Activated CD4-positive, alpha-beta T cell treated with anti-CD3 and anti-CD28 coated beads for 4 hours (primary cell): ENCODE measurements at places on chromosomes 3 and 15.

DNA sequence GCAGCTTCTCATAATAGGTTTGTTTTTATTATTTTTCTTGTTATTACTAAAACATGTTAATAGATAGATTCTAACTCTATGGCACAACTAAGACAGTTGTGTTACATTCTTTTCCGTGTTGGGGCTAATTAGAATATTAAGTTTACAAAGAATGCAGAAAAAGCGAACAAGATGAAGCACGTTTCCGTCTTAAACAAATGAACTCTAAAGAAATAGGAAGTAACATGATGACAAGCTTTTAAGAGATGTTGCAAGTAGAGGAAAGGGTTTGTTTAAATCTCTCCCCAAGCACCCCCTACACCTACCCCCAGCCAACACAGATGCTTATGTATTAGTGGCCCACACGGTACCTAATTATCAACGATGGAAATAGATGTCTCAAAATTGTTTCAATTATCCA lies 207.1 kb downstream of the TP63 start:
- DNase-seq: no peak

GRCh38 chr15:42206406-42206805 lies 1.7 kb downstream of the VPS39 start:
- DNase-seq: no peak

- no peak for DNase-seq
Measured at GRCh38 chr15:73928241-73928579, 1.9 kb downstream of the LOXL1 start.

DNA sequence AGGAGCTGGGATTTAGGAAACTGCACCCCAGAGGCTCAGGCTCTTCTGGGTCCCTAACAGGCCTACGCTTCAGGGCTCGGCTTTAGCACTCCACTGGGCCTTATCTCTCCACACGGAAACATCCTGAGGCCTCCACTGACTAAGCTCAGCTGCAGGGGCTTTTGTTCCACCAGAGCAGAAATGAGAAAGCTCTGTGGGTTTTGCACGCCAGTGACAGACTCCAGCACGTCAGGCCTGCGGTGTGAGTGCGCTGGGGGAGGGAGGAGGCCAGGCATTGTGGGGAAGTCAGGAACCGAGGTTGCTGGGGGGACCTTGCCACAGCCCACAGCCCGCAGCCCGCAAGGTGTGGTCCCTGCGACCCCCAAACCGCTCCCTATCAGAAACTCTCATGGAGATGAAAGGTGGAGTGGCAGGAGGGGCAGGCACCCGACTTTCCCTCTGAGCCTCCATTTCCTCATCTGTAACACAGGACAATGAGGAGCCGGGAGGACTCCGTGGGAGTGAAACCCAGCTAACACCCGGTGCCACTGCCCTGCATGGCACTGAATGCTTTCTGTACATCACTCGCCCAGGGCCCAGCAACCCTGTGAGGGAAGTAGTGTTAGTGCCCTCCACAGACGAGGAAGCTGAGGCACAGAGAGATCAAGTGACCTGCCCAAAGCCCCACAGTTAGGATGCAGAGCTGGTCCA lies 106.5 kb downstream of the TPRA1 start:
- no peak for DNase-seq

DNA sequence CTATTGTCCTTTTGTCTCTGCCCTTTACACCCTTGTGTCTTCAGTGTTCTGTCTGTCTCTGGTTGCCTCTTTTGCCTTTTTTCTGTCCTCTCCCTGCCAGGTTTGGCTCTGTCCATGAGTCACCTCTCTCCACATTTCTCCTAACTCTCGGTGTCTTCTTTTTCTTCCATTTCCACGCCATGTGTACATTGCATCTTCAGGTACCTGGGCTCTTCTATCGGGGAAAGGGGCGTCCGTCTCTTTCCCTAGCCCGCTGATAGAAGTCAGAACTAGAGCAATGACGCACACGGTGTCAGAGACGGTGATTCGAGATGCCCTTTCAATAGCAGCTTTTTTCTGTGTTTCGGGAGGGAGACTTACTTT lies 641 bp downstream of the OPA1 start:
- peak; percentile 23 for DNase-seq

DNA sequence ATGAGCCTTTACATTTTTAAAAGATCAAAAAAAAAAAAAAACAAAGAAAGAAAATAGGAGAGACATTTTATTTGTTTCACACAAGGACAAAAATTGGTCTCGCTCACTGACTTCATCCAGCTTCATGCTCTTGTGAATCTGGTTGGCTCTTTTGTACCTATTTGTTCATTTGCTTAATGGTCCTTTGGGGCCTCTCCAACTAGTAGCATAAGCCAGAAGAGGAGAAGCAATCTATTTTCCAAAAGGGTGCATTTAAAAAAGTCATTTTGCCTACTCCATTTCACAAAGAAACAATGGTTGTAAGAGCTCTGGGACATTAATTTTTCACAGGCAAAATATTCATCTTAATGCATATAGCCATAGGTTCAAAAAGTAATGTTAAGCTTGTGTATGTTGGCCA lies 168.3 kb upstream of the ADAMTS9 start:
- DNase-seq: no peak

- no peak for DNase-seq
Measured at GRCh38 chr3:115683305-115683704, 60.0 kb downstream of the GAP43 start.

- no peak for DNase-seq
Measured at GRCh38 chr3:117170094-117170493, 460.5 kb downstream of the TUSC7 start.

- DNase-seq: no peak
Measured at GRCh38 chr3:52194485-52195290, 3.3 kb upstream of the ALAS1 start.

GRCh38 chr3:55190331-55190730 lies 262.5 kb upstream of the LRTM1 start:
- no peak for DNase-seq

DNA sequence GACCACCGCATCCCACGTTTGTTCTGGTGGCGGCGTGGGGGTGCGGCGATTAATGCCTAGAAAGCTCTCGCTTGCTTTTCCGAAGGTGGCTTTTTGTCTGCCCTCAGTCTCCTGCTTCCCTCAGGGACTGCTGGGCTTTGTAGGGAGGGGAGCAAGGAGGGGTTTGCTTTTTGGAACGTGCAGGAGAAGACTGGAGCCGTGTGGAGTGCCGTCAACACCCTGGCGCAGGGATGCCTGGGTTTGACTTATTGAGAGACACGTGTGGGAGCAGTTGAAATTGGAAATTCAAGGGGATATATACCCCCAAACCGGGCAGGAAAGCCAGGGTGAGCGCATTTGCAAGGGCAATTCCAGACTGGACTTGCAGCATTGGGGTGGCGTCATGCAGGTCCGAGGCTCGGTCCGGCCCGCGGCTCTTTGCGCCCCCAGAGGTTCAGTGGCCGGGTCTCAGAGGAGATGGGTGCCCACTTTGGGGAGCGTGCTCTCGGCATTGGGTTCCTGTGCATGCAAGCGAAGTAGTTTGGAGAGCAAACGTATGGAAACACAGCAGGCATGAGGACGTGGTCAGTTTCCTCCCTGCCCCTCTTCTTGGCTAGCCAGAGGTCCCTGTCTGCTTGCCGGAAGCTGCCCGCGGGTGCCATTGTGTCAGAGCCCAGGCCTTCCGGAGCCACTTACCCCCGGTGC lies 2.1 kb downstream of the EPHB1 start:
- DNase-seq: no peak

GRCh38 chr3:137035631-137036030 lies 77.8 kb downstream of the IL20RB start:
- no peak for DNase-seq

DNA sequence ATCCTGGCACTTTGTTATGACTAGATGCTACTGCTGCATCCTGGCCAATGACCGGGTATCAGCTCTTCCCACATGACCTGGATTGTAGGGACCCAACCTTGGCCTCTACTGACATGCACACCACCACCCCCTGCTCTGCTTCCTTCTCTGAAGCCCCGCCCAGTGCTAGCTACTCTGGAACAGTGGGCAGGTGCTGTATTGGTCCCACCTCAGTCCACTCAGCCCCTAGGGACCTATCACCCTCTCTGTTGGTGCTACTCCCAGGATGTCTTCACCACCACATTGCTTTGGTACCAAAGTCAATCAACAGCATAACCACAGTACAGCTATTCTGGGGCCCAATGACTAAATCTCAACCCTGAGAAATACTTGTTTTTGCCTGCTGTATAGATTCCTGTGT lies 170.2 kb upstream of the PRICKLE2 start:
- no peak for DNase-seq

DNA sequence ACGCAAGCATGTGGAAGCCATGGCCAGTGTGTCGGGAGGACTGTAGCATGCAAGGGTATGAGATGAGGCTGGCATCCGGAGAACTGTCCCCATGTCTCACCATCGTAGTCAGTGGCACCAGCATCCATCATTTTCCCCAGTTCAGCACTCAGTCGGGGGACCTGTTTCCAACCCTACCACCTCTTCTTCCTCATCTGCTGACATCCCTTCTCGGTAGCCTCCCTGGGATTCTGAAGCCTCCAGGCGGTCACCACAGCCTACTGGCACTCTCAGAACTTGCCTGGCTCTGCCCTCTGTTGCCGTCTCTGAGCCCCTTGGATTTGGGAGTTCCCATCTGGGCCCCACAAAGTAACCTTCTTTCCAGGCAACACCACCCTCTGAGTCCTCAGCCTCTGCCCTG lies 131.1 kb upstream of the ABHD17C start:
- DNase-seq: no peak

DNA sequence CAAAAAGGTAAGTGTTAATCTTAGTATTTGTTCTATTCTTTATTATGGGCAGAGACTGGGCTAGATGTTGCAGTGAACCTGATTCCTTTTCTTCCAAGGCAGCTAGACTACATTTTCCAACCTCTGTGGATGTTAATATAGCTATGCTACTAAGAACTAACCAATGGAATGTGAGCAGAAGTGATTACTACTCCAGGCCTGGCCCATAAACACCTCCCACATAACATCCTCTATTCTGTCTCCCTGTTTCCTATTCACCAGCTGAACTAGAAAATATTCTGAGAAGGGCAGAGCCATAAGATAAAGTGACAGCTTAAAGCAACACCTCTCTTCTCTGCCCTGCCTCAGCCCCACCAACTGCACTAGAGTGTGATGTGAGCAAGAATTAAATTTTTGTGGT lies 29.4 kb downstream of the CD200R1L start:
- DNase-seq: no peak

GRCh38 chr3:86147119-86147518 lies 843.8 kb downstream of the VGLL3 start:
- DNase-seq: no peak

GRCh38 chr3:194929578-194929960 lies 243.9 kb downstream of the FAM43A start:
- DNase-seq: no peak

DNA sequence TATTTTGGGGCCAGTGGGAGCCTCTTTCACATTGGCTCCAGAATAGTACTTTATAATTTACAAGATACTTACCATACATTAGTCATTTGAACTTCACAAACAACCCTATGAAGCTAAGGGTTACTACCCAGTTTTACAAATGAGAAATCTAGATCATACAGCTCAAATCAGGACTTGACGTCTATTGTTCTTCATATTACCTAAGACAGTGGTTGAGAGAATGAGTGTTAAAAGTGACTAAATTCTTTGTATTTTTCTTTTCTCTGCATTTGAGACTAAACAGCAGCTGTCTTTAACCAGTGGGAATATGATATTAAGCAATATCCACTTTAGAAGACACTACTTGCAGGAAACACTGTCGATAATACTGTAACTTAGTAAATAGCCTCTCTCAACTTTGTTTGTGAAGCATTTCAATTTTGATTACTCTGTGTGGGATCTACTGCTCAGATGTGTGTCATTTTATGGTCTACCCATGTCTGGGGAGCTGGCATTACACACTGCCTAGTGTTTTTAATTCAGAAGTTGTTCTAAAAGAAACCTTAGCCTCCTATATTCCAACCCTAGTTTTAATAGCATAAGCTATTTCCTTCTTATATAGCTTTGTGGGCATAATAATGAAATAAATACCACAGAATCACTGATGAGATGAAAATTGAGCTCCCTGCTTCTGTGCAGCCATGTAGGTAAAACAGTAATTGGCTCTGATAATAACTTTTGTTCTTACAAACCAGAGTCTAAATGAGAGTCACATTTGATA lies 45.9 kb downstream of the IQCH start:
- DNase-seq: no peak

DNA sequence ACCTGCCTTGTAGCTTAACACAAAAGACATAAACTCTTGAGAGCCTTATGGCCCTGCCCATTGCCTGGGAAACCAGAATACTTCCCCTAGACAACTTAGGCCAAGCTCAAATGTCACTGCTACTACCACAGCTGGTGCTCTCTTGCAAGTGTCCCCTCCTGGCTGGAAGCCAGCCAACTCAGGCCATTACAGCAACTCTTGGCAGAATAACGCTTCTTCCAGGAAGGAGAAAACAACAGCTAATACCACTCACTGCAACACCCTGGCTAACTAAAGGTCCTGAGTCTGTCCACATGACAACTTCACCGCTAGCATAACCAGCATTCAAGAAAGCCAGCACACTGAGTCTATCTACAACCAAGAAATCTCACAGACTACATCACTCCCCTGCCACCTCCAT lies 5.1 kb upstream of the B4GALT4 start:
- no peak for DNase-seq

GRCh38 chr15:73821181-73821580 lies 52.2 kb upstream of the TBC1D21 start:
- DNase-seq: no peak

- DNase-seq: no peak
Measured at GRCh38 chr3:41364736-41365135, 165.4 kb downstream of the CTNNB1 start.

GRCh38 chr3:45923755-45924154 lies 19.5 kb upstream of the CXCR6 start:
- no peak for DNase-seq

DNA sequence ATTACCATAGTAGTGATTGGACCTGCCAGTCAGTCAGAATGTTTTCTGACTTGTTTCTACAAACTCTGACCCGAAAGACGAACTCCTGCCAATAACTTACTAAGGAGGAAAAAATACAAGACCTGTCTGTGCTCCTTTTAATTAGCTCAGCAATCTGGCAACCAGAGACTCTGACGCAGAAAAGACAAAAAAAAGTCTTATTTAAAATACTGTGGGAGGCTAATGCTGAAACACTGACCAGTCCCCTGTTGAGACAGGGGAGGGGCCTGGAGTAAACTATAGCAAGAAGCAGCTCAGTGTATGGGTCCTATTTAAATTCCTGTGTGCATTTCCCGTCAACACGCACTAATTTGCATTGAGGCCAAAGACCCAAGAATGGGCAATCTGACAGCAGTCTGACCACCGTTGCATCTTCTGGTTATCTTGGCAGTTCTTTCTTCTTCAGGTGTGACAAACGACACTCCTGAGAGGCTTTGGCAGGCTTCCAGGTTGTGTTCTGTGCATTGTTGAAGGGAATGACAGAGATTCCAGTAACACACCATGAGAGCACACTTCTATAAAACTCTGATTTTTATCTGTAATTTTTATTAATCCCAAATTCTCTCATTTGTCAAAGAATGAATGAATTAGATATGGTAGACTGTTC lies 1114.3 kb downstream of the IGSF11 start:
- no peak for DNase-seq
